ENCODE measurements at places on chromosomes 7 and 10.

- DNase-seq, result peak; percentile 1
Measured at GRCh38 chr7:118372530-118372929, 148.0 kb downstream of the ANKRD7 start.

GRCh38 chr10:11587722-11588259, 23.7 kb downstream of the USP6NL start:
- DNase-seq, result no peak

- no peak for DNase-seq
Measured at GRCh38 chr10:79045566-79046175, 23.1 kb upstream of the ZMIZ1 start.

- DNase-seq, result peak; percentile 67
Measured at GRCh38 chr10:93352638-93353383, 129.3 kb downstream of the MYOF start.

GRCh38 chr10:84563868-84564267, 235.5 kb downstream of the CCSER2 start:
- DNase-seq, result no peak

GRCh38 chr10:112120491-112120890, 63.1 kb downstream of the GPAM start:
- DNase-seq, result no peak

- DNase-seq, result no peak
Measured at GRCh38 chr10:79628988-79629954, 18.5 kb downstream of the SFTPA1 start.

GRCh38 chr10:374354-374753, 239.1 kb downstream of the ZMYND11 start:
- no peak for DNase-seq

DNA sequence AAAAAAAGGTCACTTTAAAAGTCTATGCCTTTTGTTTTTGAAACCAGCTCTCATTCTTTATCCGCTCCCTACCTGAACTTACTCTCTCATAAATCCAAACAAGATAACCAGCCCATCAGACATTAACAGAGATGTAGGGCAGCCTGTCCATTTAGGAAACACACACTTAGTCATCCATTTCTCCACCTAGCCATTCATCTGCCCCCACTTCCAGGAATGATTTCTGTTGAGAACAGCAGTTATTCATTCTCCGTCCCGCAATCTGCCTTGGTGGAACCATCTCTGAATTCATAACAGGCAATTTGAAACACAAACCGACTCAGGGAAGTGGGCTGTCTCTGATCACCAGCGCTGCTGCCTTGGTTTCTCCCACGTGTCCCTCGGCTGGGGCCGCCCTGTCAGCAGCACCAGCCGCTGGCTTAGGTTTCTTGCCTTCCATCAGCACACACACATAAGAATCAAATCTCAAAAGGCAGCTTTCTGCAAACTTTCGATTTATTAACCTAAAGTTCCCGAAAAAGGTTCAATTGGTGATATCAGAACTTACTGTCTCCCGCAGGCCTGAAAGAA, 528.2 kb upstream of the NRP1 start:
- DNase-seq, result no peak

DNA sequence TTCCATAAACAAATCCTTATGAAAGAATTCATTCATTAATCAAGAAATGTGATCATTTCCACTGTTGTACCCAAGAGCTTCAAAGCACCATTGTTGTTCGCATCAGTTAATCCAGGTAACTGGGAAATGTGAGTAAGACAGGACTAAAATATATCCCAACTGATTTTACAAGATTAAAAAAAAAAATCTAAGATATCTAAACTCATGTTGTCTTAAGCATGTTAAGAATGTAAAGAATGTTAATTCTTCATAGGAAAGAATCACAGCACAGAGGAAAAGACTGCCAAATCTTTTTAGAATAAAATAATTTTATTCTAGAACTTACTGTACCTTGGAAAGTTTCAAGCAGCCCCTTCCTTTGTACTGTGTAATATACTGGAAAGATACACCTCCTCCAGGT, 16.4 kb downstream of the FZD1 start:
- DNase-seq, result peak; percentile 14

- no peak for DNase-seq
Measured at GRCh38 chr7:146136357-146136875, 19.8 kb downstream of the CNTNAP2 start.

DNA sequence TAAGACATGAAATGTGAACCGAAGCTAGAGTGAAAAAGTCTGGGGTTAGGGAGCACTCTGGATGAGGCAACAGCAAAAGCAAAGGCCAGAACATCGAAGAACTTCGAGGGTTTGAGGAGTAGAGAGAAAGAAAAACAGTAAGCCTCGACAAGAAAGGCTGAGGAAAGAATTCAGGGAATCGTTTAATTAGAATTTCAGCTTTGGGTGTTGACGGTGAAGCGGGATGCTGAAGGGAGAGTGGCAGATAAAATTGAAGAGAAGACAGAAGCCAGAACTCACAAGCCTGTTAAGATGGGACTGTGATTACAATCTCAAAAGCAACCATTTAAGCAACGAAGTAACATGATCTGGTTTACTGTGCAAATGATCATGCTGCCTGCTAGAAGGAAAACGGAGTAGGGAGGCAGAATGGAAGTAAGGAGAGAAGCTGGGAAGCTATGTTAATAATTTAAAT, 2.1 kb downstream of the TRDMT1 start:
- peak; percentile 57 for DNase-seq

- no peak for DNase-seq
Measured at GRCh38 chr10:118901380-118901779, 128.1 kb upstream of the NANOS1 start.

DNA sequence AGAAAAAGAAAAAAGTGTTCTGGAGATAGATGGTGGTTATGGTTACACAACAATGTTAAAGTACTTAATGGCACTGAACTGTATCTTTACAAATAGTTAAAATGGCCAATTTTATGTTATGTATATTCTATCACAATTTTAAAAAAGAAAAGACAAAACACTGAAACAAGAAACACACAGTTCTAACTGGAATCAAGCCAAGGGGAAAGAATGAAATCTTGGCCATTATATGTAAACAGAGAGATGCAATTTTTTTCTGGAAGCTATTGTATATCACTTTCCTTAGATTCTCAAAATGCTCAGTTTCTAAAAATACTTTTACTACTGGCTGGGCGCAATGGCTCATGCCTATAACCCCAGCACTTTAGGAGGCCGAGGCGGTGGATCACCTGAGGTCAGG, 4.1 kb downstream of the COA1 start:
- no peak for DNase-seq

- DNase-seq, result no peak
Measured at GRCh38 chr10:94085766-94086437, 92.2 kb downstream of the PLCE1 start.

GRCh38 chr10:84659497-84660439, 331.4 kb downstream of the CCSER2 start:
- DNase-seq, result no peak

DNA sequence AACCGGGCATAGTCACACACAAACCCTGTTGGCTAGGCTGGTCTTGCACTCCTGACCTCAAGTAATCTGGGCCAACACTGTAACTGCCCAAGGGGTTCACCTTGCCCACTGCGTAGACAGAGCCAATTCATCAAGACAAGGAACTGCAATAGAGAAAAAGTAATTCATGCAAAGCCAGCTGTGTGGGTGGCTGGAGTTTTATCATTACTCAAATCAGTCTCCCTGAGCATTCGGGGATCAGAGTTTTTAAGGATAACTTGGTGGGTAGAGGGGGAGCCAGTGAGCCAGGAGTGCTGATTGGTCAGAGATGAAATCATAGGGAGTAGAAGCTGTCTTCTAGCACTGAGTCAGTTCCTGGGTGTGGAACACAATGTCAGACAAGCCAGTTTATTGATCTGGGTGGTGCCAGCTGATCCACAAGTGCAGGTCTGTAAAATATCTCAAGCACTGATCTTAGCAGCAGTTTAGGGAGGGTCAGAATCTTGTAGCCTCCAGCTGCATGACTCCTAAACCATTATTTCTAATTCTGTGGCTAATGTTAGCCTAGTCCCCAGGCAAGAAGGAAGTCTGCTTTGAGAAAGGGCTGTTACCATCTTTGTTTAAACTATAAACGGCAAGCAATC, 15.6 kb upstream of the FXYD4 start:
- peak; percentile 29 for DNase-seq

DNA sequence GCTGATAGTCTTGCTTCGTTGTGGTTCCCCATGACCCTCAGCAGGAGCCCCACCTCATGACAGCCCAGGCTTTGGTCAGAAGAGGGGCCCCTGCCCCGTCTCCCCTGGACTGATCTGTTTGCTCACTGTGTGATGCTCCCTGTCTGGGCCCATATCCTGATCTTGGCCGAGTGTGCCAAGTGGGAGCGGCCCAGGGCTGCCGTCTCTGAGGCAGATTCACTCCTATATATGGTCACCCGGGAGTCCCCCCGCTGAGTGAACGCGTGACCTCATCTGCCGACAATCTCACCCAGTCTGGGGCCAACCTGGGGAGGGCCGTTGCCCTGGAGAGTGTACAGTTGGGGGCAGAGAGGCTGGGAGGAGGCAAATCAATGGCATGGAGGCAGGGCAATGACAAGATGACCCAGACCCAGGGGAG, 34.5 kb downstream of the PPIF start:
- DNase-seq, result peak; percentile 98

DNA sequence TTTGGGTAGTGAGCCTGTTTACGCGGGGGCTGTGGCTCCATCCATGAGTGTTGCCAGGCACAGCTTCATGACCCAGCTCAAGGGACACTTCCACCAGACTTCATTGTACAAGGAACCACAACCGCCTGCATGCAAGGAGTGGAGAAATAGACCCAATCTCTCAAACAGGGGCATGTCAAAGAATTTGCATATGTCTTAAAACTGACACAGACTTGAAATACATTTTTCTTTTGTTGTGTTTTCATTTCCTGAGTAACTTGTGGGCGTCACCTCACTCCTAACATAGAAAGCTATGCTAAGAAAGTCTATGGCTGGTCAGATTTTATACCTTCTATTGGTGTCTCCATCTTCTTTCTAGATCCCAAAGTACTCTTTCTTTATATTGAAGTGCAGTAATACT, 266.2 kb upstream of the RNF32 start:
- no peak for DNase-seq

- DNase-seq, result no peak
Measured at GRCh38 chr7:55481155-55481554, 91.1 kb downstream of the VOPP1 start.

DNA sequence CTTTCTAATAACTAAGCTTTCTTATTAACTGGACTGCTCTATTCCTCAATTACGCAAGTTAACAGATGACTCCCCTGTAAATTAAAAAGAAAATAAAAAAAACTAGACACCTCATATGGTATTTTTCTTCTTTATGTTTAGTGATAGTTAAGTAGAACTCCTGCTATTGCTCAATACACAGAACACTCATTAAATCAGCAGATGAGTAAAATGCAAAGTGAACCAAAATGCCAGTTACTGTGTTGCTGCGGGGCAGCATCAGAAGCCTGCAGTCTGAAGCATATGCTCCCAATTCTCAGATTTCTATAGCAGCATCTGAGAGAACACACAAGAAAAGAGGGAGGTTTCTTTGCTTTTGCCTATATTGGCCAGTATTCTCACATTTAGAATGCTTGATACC, 28.4 kb downstream of the CDK6 start:
- no peak for DNase-seq

GRCh38 chr7:41336981-41337380, 365.9 kb downstream of the INHBA start:
- DNase-seq, result no peak

DNA sequence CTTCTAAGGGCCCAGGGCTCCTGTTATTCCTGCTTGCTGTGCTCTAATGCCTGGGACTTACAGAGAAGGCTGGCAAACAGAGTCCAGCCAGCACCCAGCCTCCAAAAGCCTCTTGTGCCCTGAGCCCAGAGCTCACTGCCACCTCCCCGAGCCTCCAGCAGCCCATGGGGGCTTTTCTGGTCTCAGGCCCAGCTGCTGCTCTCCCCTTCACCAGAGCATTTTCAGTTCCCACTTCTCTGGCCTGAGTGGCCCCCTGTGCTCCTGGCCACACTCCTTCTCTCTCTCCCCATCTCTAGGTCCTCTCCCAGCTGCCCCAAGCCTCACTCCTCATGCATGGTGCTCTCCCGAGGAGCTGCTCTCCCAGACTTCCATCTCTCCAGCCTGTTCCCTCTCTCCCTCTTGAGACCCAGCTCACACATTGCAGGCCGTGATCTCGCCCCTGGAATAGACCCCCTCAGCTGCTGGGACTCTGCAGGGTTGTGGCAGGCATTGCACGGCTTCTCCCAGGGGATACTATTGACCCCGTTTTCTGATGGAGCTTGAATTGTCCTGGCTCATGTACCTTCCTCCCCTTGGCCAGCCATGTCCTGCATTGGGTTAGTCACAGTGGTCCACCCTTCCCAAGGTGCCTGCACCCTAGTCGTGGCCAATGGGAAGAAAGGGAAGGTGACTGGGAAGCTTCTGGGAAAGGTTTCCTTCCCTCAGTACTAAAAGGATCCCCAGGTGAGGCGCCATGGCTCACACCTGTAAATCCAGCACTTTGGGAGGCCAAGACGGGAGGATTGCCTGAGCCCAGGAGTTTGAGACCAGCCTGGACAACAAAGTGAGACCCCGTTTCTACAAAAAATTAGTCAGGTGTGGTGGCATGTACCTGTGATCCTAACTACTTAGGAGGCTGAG, 9.0 kb upstream of the RASSF4 start:
- no peak for DNase-seq

DNA sequence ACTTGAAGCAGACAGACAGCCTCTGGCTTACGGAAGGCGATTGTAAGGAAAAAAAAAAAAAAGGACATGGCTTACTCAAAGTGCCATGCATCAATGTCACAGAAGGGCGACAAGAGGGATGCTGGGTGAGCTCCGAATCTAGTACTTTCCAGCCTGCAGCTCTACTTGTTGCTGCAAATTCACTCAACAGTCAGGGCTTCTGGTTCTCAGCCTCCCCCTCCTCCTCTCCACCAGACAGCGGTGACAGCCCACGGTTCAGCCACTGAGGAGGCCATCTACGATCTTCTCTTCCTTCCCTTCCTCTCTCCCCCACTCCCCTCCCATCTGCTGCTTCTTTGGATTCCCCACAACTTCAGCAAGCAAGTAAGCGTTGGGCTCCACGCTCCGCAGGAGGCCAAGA, 63.5 kb downstream of the PRKAG2 start:
- no peak for DNase-seq

DNA sequence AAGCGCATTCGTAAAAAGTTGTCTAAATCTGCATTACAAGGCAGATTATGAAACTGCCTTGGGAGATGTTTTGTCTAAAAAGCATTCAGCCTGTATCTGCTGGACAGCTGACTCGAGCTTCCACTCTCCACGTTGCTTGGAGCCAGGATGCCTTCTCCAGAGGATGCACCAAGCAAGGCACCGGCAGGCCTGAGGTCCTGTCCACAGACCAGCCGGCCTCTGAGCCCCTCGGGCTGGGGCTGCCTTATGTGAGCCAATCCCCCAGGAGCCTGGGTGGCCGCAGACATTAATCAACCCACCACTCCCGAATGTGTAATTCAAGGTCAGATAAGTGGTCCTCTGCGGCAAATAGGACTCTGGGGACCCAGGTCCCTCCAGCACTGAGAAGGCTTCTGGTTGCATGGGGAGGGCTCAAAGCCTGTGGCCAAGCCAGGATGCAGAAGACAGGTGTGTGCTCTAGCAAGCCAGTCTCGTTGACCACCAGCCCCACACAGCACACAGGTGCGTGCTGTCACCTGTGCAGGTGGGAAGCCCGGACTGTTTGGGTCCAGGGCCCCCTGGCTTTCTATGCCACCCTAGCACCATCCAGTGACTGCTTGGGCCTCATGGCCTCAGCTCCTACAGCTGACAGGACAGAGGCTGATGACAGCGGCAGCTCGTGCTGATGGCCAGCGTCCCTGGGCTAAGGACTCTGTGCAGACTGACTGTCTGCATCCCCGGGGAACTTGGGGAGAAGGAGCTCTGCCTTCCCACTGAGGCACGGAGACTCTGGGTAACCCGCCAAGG, 4.8 kb upstream of the RET start:
- no peak for DNase-seq

GRCh38 chr10:113491967-113492565, 60.8 kb upstream of the HABP2 start:
- DNase-seq, result peak; percentile 70

All from fibroblast of skin of scalp (primary cell).